ENCODE measurements at places on chromosomes 2 and 18. TPM values are rescaled to one million over a fixed set of nuclear protein-coding genes. Genes with fewer than 3 reads are reported as not detected.

The PHOSPHO2 gene
- 0.73 TPM for polyA plus RNA-seq

The ABCG8 gene
- not detected for polyA plus RNA-seq

The CFC1 gene
- polyA plus RNA-seq, result not detected

The LRRC30 gene
- not detected for polyA plus RNA-seq

The MRPL33 gene
- 94.4 TPM for polyA plus RNA-seq

The GKN2 gene
- polyA plus RNA-seq, result not detected

The NEUROD1 gene
- not detected for polyA plus RNA-seq

The IMMT gene
- polyA plus RNA-seq, result 91.5 TPM

The LHCGR gene
- polyA plus RNA-seq, result not detected

The LCT gene
- polyA plus RNA-seq, result 0.01 TPM

The NEB gene
- 0.16 TPM for polyA plus RNA-seq

The TMEM237 gene
- polyA plus RNA-seq, result 49.6 TPM

The MDH1B gene
- 0.91 TPM for polyA plus RNA-seq

The SLC5A7 gene
- not detected for polyA plus RNA-seq

DNA sequence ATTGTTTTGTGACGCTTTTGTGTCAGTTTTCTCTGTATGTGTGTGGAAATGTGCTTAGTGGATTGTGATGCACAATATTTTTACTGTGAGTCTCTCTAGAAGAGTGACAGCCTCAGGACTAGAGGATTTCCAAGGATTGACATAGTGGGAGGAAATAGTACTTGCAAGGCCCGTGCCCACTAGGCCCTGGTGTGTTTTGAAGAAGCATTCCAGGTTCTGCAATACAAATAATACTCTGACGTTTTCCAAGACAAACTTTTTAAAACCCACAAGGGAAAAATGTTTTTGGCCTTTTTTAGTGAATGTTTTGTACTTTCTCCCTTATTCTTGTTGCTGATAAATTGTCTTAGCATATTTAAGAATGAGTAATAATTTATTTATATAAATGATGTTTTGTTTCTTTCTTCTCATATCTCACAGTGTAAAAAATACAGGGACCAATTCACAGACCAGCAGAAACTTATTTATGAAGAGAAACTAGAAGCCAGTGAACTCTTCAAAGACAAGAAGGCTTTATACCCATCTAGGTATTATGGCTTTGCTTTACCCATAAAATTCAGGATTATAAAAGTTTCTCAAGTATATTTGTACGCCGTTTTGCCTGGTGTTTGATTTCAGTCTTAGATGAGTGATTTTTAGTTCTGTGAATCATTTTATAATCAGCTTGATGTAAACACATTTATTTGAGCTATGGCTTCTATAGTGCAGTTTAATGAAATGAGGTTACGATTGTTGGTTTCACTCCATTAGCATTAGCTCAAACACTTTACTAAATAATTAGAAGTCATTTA is 165.6 kb downstream of the MYO1B start:
- no peak overlapping the region for H3K27ac ChIP-seq
- H3K4me1 ChIP-seq, result no peaks in the 10 kb centered on the region
- DNase-seq, result no peak
- H3K4me3 ChIP-seq, result no peak overlapping the region
- no peaks in the 10 kb centered on the region for H3K27me3 ChIP-seq

- peaks cover 11% of the 10 kb centered on the region for H3K36me3 ChIP-seq
- no peak overlapping the region for H3K4me3 ChIP-seq
- H3K27me3 ChIP-seq, result no peaks in the 10 kb centered on the region
- no peak for DNase-seq
- H3K27ac ChIP-seq, result no peak overlapping the region
Observed at GRCh38 chr2:36859366-36859792, 107.0 kb downstream of the STRN start.

- H3K4me1 ChIP-seq, result no peaks in the 10 kb centered on the region
- H3K4me3 ChIP-seq, result no peak overlapping the region
- DNase-seq, result no peak
- no peak overlapping the region for H3K27ac ChIP-seq
- no peaks in the 10 kb centered on the region for H3K27me3 ChIP-seq
- H3K36me3 ChIP-seq, result peaks cover 2% of the 10 kb centered on the region
Observed at GRCh38 chr2:235979037-235979436, 189.1 kb downstream of the GBX2 start.

GRCh38 chr2:34570266-34570872 is 971.3 kb upstream of the FAM98A start:
- DNase-seq, result no peak
- H3K27ac ChIP-seq, result no peak overlapping the region
- no peaks in the 10 kb centered on the region for H3K4me1 ChIP-seq
- no peaks in the 10 kb centered on the region for H3K36me3 ChIP-seq
- H3K27me3 ChIP-seq, result no peaks in the 10 kb centered on the region

- no peak overlapping the region for H3K27ac ChIP-seq
- no peak overlapping the region for H3K4me3 ChIP-seq
- H3K27me3 ChIP-seq, result no peaks in the 10 kb centered on the region
- DNase-seq, result no peak
Observed at GRCh38 chr2:49035481-49035880, 118.8 kb downstream of the FSHR start.

- no peaks in the 10 kb centered on the region for H3K27me3 ChIP-seq
- H3K36me3 ChIP-seq, result no peaks in the 10 kb centered on the region
- H3K4me1 ChIP-seq, result no peaks in the 10 kb centered on the region
- DNase-seq, result no peak
Observed at GRCh38 chr2:48589170-48589767, 28.4 kb upstream of the GTF2A1L start.

- no peak for DNase-seq
- peaks cover 13% of the 10 kb centered on the region for H3K4me1 ChIP-seq
- H3K36me3 ChIP-seq, result no peaks in the 10 kb centered on the region
- no peak overlapping the region for H3K4me3 ChIP-seq
- H3K27me3 ChIP-seq, result peaks cover 14% of the 10 kb centered on the region
- H3K27ac ChIP-seq, result no peak overlapping the region
Observed at GRCh38 chr2:26610504-26611335, 30.4 kb downstream of the CIB4 start.

GRCh38 chr2:218893349-218894150 is 12.9 kb downstream of the WNT10A start:
- peak overlapping the region; percentile 82 for H3K27ac ChIP-seq
- H3K27me3 ChIP-seq, result no peaks in the 10 kb centered on the region
- DNase-seq, result no peak
- peak overlapping the region; percentile 47 for H3K4me3 ChIP-seq

DNA sequence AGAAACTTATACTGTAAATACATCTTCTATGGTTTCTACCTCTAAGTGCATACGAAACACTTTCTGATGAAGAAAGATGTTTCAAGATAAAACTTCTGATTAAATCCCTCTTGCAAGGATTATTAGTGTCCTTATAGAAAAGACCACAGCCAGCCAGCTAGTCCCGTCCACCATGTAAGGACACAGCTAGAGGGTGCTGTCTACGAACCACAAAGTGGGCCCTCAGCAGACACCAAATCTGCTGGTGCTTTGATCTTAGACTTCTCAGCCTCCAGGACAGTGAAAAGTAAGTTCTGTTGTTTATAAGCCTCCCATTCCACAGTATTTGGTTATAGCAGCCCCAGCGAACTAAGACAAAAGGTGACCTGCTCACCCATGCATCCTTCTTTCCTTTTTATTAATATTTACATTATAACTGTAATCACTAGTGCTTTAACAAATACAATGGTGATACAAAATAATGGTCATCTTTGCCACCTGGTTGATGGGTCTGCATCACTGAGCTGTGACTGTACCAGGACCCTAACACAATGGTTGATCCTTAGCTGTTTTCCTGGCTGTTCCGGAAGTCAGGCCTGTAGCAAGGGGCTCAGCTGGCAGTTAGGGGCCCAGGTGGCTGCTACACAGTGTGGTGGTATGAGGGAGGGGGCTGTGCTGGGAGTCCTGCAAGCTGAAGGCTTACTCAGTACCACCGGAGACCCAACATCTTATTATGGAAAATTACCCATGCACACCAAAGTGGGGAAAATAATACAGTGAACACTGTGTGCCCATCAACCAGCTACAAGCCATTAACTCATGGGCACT is 108.5 kb upstream of the SMAD7 start:
- no peaks in the 10 kb centered on the region for H3K36me3 ChIP-seq
- no peak overlapping the region for H3K27ac ChIP-seq
- no peaks in the 10 kb centered on the region for H3K27me3 ChIP-seq
- peaks cover 4% of the 10 kb centered on the region for H3K4me1 ChIP-seq

- H3K27me3 ChIP-seq, result peaks cover 27% of the 10 kb centered on the region
- no peak overlapping the region for H3K4me3 ChIP-seq
- DNase-seq, result no peak
- no peaks in the 10 kb centered on the region for H3K4me1 ChIP-seq
- H3K36me3 ChIP-seq, result no peaks in the 10 kb centered on the region
Observed at GRCh38 chr2:112024231-112024630, 30.8 kb upstream of the TMEM87B start.

DNA sequence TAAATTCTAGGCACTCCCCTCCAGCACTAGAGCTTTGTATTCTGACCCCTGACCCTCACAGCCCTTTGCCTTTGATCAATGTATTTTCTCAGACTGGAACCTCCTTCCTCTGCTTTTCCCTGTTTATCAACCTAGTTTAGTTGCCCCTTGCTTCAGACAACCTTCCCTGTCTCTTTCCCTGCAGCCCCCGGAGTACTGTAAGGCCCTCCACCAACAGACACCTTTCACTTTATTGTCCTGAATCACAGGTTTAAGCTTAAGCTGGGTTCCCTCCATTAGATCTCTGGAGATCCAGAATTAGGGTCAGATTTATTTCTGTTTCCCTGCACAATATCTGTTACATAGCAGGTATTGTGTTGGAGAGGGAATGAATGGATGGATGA is 140.2 kb downstream of the DDX1 start:
- DNase-seq, result no peak
- no peak overlapping the region for H3K27ac ChIP-seq
- H3K4me1 ChIP-seq, result peaks cover 4% of the 10 kb centered on the region
- H3K36me3 ChIP-seq, result no peaks in the 10 kb centered on the region
- peaks cover 49% of the 10 kb centered on the region for H3K27me3 ChIP-seq

DNA sequence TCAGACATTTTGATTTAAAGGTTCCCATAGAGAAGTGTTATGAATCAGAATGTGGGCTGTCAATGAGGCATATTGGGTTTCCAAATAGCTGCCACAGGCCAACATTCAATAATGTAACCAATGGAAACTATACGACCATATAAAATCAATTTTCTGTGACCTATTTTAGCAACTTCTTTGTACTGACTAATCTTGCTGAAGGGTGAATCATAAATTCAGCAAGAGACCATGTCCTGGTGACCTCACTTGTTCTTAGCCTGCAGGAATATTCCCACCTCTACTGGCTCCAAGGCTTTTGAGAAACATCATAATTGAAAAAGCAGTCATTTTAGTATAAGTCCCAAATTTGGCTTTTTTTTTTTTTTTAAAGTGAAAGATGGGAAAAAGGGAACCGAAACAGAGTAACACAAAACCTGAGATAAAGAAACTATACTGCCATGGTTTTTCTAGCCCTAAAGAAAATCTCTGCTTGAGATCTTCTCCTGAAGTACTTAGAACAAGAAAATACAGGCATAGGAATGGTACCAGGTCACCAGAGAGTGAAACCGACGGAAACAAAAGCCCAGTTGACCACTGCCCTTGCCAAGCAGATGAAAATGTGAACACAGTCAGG is 32.1 kb downstream of the PLEKHM3 start:
- H3K4me3 ChIP-seq, result no peak overlapping the region
- no peak for DNase-seq
- H3K36me3 ChIP-seq, result peaks cover 2% of the 10 kb centered on the region
- peaks cover 7% of the 10 kb centered on the region for H3K4me1 ChIP-seq

DNA sequence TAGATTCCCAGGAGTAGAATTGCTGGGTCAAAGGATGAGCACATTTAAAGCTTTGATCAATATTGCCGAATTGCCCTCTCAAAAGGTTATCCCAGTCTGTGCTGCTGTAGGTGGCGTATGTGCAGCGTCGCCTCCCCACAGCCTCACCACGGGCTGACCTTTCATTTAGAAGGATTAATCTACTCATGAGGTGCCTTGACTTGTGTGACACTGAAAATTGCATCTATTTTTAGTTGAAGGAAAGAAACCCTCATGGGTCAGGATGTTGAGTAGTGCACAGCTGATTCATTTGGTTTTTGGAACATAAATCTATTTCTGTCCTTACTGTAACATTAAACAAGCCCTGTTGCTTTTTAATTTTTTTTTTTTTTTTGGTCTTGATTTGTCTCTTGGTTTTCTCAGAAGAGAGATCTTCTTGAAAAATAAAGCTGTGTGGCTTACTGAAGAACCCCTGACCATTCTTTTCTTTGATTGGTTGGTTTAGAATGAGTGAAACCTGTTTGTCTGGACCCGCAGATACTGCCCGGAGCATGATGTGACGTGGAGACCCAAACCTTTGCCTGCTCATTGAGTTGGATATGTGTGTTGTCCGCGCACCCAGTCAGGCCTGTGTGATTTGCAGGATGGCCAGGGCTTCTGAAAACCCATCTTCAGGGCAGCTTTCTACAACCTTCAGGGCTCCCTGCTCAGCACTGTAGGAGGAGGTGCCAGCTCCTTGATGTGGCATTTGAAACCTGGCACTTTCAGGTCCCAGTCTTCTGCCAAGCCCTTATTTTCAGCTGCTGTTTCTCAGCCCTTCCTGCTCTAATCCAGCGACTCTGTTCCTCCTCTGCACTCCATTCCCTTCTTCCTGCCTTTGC is 61.0 kb downstream of the LPIN1 start:
- no peaks in the 10 kb centered on the region for H3K4me1 ChIP-seq
- no peak overlapping the region for H3K4me3 ChIP-seq
- H3K27me3 ChIP-seq, result no peaks in the 10 kb centered on the region
- DNase-seq, result no peak
- no peak overlapping the region for H3K27ac ChIP-seq

GRCh38 chr2:28666496-28667184 is 85.0 kb upstream of the PPP1CB start:
- H3K4me1 ChIP-seq, result peaks cover 37% of the 10 kb centered on the region
- no peak for DNase-seq
- no peaks in the 10 kb centered on the region for H3K36me3 ChIP-seq
- no peak overlapping the region for H3K27ac ChIP-seq

GRCh38 chr2:33372940-33373553 is 103.4 kb upstream of the RASGRP3 start:
- no peaks in the 10 kb centered on the region for H3K4me1 ChIP-seq
- no peak overlapping the region for H3K4me3 ChIP-seq
- no peak overlapping the region for H3K27ac ChIP-seq
- H3K27me3 ChIP-seq, result no peaks in the 10 kb centered on the region

DNA sequence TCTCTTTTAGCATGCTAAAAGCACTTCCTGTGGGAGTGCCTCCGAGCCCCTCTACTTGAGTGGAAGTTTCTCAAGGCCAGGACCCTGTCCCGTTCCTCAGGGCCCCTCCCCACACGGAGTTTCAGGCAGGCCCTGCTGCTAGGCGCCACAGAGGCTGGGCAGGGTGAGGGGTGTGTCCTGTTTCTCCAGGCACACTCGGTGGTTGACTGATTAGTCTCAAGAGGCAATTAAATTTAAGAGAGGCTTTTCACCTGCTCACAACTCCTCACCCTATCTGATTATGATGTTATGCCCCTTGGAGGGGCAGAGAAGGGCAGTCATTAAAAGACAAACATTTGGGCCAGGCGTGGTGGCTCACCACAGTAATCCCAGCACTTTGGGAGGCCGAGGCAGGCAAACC is 160.8 kb upstream of the HAAO start:
- no peak overlapping the region for H3K4me3 ChIP-seq
- no peaks in the 10 kb centered on the region for H3K27me3 ChIP-seq
- no peak overlapping the region for H3K27ac ChIP-seq
- peaks cover 41% of the 10 kb centered on the region for H3K4me1 ChIP-seq

- no peaks in the 10 kb centered on the region for H3K36me3 ChIP-seq
- no peak overlapping the region for H3K27ac ChIP-seq
- no peaks in the 10 kb centered on the region for H3K27me3 ChIP-seq
- H3K4me3 ChIP-seq, result no peak overlapping the region
- H3K4me1 ChIP-seq, result peaks cover 18% of the 10 kb centered on the region
Observed at GRCh38 chr2:27884601-27885000, 5.6 kb downstream of the RBKS start.
